ENCODE measurements at places on chromosomes 16 and 17.

DNA sequence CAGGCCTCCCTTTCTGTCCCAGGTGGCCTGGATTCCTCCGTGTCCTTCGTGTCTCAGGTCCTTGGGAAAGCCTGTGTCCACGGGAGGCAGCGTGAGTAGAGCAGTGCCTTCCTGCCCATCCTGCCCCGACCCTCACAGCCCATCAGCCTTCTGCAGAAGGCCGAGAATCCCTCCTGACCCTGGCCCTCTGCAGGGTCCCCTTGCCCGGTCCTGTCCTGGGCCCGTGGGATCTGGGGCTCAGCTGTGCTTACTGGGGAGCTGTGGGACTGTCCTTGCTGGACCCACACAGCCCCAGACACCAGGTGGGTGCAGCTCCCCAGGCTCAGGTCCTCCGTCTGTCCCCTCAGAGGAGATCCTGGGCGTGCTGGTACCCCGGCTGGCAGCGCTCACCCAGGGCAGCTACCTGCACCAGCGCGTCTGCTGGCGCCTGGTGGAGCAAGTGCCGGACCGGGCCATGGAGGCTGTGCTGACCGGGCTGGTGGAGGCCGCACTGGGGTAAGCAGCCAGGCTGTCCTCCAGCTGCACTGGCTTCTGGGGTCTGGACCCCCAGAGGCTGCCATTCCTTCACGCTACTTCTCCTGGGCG lies 3.9 kb downstream of the TELO2 start:
- DNase-seq, result no peak

- peak; percentile 36 for DNase-seq
These were observed 63.3 kb upstream of the HSBP1 start for GRCh38 chr16:83744441-83744981.

DNA sequence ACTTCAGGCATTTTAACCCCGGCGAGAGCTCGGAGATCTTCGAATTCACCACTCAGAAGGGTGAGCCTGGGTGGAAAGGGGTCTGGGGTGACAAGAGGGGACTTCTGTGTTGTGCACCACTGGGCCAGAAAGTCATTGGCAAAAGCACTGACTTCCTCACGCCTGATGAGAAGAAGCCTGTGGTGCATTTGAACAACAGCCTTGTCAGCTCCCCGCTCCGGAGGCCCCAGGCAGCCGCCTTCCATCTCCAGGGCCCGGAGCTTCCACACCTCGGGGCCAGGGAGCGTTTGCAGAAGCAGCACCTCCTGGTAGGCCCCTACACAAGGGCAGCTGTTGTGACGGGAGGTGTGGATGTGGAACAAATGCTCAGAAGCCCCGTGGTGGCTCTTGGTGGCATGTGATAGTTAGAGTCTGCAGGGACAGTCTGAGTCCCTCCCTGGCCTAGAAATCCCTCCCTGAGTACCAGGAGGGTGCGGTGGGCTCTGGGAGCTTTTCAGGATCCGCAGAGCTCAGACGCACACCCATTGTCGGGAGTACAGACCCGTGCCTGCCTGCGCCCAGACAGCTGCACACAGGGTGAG lies 9.7 kb downstream of the CACNG1 start:
- DNase-seq, result peak; percentile 26

- DNase-seq, result no peak
These were observed 24.1 kb downstream of the MYO1D start for GRCh38 chr17:32852811-32853210.

DNA sequence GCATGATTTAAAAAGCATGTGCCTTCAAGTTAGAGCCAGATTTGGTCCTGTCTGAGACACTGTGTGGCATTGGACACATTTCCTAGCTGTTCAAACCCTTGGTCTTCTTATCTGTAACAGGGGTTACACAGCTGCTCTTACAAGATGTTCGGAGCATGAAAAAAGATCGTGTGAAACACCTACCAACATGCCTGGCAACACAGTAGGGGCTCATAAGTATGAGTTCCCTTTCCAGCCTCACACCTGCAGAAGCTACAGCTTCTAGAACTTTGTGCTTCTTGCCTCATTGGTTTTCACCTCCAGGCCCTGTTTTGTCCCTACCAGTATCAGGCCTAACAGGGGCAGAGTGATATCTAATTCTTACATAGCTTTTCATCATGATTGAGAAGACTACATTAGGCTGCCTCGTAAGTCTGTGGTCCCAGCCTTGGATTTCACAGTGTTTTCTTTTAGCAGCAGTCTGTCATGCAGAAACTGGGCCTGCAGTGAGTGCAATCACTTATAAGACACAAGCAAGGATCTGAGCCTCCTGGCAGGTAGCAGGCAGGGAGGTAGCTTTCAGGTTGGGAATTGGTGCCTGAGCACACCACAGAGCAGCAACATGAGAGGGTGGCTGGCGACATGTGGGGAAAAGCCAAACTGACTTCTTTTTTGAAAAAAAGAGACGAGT lies 78.8 kb downstream of the CCDC182 start:
- DNase-seq, result peak; percentile 22

DNA sequence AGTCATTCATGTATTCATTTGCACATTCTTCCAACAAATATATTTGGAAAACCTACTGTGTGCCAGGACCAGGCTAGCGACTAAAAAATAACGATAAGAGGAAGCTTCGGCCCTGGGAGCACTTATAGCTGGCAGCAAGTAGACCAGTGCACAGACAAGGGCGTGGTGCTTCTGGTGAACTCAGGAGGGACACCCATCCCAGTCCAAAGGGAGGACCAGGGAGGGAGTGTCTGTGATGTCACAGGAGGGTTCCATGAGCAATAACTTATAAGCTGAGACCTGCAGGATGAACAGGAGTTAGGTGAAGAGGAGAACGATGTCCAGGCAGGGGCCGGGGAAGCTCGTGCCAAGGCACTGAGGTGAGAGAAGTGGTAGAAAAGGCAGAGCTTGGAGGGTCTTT lies 17.4 kb upstream of the PHOSPHO1 start:
- no peak for DNase-seq

GRCh38 chr16:13554005-13554404 lies 365.9 kb upstream of the ERCC4 start:
- DNase-seq, result no peak

- DNase-seq, result no peak
These were observed 509 bp downstream of the CNEP1R1 start for GRCh38 chr16:50025537-50025931.

- DNase-seq, result no peak
These were observed 70.7 kb upstream of the PLCG2 start for GRCh38 chr16:81708266-81709015.

DNA sequence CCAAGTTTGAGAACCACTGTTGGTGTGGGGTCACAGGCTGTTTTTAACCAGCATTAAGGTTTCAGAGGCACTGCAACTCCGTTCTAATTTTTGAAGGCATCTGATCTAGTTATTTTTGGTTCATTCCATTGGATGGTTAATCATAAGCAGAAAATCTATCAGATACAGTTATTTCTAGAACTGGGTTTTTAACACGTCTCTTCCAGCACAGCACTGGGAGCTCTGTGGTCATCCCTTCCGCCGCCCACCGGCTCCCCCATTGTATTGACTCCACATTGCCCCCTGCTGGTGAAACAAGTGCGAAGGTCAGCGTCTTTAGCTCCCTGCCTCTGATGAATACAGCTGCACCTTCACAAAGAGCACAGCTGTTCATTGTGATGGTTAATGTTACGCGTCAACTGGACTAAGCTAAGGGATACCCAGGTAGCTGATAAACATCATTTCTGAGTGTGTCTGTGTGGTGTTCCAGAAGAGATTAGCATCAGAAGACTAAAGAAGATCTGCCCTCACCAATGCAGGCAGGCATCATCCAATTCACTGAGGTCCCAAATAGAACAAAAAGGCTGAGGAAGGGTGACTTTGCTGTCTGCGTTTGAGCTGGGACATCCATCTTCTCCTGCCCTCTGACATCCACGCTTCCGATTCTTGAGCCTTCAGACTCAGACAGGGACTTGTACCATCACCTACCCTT lies 8.5 kb downstream of the CCL18 start:
- peak; percentile 89 for DNase-seq

DNA sequence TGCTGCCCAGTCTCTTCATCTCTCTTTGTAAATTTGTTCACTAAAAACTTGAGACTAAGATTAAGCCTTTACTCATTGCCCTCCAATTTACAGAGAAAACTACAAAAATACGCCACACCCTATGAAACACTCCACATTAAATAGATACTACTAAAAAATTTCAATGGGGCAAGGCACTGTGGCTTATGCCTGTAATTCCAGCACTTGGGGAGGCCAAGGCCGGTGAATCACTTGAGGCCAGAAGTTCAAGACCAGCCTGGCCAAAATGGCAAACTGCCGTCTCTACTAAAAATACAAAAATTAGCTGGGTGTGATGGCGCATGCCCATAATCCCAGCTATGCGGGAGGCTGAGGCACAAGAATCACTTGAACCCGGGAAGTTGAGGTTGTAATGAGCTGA lies 3.8 kb downstream of the UBE2O start:
- DNase-seq, result no peak

DNA sequence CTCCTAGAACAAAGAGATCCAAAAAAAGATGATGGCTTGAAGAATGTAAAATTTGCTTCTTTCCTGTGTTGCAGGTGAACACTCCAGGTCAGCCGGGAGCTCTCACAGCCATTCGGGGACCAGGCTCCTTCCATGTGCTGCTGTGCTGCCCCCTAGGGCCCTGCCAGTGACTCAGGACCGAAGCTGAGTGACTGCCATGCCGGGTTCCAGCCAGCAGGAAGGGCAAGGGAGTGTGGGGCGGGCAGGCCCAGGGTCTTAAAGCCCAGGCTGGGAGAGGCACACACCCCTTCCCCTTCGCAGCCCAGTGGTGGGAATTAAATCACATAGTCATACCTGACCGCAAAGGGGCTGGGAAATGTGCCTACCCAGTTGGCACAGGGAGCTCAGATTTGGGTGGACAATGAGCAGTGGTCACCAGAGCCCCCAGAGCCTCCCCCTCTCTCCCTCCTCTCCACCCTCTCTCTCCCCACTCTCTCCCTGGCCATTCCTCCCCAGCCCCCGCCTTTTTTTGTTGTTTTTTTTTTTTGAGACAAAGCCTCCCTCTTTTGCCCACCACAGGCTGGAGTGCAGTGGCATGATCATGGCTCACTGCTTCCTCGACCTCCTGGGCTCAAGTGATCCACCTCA lies 11.5 kb downstream of the EPOP start:
- DNase-seq, result peak; percentile 98
